ENCODE measurements at places on chromosomes 3 and 15.

DNA sequence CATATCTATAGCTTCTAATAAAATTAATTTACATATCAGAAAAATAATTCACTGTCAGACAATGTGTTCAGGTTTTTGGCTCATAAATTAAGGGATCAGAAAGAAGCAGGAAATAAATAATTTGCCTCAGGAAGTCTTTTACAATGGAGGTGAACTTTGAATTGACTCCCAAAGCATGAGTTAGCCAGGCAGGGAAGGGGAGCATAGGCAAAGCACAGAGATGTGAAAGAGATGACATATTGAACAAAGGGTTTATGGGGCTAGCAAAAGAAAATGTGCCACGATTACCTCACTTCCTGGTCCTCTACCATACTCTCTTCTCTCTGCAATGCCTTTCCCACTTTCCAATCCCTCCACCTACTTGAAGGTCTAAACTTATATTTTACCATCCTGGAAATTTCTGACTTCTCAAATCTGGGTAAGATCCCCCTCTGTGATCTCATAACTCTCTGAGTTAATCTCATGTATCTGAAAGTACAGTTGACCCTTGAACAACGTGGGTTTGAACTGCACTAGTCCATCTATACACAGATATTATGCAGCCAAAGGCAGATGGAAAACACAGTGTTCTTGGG lies 4.1 kb upstream of the HEXA start:
- DNase-seq: no peak

- no peak for DNase-seq
These were observed 1.6 kb upstream of the LRRC31 start for GRCh38 chr3:169871129-169871886.

- no peak for DNase-seq
These were observed 49.5 kb downstream of the GPR176 start for GRCh38 chr15:39870537-39870936.

DNA sequence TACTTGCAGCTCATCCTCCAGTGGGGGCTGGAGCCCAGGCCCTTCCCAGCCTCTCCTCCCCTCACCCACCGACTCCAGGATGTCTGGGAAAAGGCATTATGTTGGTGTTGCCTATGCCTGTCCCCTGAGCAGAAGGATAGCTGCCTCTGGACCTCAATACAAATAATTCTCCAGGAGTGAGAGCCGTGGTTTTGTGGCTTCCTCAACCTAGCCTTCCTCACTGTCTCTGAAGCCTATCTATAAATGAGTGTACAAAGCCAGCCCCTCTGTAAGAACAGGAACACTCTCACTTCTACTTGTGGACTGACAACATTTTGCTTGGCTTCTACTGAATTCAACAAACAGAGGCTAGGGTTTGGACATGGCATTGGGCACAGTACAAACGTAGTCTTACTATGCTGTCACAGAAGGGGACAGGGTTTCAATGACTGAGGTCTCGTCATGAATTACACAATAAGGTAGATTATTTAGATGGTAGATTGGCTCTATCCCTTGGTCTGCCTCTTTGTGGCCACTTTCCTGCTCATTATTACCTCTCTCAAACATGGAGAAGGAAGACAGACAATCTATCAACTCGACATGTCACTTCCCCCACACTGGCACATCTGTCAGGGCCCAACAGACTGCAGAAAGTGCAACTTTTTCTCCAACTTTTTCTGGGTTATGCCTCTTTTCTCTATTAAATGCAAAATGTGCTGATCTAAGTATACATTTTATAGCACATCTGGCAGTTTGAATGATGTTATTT lies 82.8 kb upstream of the MEX3B start:
- no peak for DNase-seq

DNA sequence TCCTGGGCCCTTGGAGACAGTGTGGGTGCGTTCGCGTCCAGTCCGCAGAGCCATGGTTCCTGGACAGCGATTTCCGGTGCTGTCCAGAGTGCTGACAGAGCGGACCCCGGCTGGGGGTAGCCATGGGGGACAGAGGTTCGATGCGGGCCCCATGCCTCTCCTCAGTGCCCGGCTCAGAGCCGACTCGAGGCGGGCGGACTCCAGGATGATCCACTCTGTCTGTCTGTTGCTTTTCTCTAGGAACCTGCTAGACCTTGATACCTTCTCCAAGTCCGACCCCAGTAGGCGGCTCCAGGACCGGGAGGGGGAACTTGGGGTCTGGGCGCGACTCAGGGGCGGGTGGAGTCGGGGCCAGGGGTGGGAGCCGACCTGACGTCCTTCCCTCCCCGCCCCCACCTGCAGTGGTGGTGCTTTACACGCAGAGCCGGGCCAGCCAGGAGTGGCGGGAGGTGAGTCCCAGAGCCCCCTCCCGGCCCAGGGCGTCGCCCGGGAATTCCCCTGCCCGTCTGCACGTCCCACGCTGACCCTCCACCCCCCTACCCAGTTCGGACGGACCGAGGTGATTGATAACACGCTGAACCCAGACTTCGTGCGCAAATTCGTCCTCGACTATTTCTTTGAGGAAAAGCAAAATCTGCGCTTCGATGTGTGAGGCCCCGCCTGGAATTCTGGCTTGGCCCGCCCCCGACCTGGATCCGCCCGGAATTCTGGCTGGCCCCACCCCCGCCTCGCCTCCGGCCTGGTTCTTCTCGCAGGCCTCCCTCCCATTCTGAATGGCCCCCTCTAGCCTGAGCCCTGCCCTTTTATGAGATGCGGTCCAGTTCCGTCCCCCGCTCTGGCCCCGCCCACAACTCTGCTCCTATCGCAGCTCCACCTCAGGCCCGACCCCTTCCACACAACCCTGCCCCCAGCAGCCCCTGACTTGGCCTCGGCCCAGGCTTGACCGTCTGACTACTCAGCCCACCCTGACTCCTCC lies 1.0 kb downstream of the CPNE9 start:
- DNase-seq: no peak

GRCh38 chr15:64597477-64597822 lies 137.1 kb downstream of the ZNF609 start:
- no peak for DNase-seq

DNA sequence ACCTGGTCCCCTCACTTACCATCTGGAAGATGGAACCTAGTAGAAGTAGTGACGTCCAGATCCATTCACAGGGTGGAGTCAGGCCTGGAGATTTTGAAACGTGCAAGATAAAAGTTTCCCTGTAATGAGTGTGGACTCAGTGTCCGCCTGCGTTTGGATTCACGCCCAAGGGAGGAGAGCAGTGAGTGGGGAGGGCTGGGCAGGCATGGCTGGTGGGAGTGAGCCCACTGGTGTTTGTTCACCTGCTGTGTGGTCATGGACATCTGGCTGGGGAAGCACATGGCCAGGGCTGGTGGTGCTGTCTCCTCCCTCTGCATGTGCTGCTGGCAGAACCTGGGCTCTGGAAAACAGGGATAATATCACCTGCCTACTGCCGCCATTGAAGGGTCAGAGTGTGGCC lies 37.0 kb downstream of the RLBP1 start:
- no peak for DNase-seq

- DNase-seq: no peak
These were observed 138.3 kb upstream of the AGBL1 start for GRCh38 chr15:85941186-85941855.

All from NAMALWA (cell line).